Fibroblast of skin of left biceps (primary cell): ENCODE measurements at places on chromosomes 6 and 20.

DNA sequence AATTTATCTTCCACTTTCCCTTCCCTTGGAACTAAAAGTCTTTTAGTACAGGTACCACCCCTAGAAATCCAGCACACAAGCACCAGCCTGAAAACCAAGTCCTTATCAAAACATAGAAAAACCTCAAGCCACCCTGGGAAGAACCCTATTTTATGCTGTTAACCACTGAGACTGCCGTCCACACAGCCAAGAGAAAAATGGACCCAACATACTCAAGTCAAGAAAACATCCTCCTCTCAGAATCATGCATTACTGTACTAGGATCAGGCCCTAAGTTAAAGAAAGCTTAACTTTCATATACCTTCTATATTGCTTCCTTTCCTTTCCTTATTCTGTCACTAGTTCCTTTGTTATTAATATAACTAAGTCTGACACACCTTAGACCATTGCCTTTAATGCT, 16.9 kb upstream of the GOPC start:
- no peak for DNase-seq

DNA sequence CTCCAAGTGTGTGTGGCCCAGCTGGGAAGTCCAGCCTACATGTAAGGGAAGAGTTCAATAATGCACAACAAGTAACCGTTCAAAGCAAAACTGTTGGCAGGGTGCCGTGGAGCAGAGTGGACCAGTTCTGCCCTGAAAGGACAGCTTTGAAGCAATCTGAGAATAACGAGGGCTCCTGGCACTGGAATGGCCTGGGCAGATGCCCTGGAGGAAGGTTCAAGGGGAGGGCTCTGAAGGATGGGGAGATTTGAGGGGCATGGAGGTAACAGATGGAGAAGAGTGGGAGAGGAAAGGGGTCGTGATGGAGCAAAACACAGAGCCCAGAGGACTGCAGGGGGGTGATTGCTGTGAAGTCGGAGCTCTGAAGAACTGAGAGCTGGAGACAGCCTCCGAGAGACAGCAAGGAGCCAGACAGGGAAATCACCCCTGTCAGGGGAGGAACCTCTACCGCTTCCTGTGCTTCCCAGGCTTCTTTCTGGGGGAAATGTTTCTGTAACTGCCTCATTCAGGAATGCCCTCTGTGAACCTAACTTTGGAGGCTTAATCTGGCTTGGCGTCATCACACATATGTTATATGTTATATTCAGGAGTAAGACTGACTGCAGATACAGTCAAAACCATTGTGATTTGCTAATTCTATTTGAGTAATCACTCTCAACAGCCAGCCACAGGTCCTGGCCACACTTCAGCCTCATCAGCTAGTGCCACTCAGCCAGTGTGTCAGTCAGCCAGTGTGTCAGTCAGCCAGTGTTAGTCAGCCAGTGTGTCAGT, 41.2 kb downstream of the ZC3H12D start:
- peak; percentile 75 for DNase-seq

DNA sequence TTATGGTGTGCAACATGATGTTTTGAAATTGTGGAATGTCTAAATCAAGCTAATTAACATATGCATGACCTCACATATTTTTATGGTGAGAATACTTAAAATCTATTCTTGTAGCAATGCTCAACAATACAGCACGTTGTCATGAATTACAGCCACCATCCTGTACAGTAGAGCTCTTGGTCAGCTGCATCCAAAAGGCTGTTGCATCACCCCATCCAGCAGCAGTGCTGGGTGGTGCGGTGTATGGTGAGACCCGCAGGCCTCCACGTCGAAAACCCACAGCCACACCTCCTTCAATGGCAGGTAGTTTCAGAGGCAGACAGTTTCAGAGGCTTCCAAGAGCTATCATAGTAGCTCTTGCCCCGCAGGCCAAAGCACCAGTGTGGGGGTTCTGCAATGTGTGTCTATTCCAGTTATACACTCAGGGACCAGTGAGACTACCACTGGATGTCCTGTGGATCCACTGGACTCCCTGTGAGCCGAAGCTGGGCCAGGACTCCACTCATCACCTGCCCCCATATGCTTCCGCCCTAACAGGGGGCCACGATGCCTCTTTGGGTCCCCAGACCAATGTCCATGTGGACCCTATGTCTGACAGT, 23.4 kb downstream of the PACSIN1 start:
- DNase-seq: no peak

GRCh38 chr6:137349856-137350830, 131.0 kb upstream of the IFNGR1 start:
- no peak for DNase-seq

DNA sequence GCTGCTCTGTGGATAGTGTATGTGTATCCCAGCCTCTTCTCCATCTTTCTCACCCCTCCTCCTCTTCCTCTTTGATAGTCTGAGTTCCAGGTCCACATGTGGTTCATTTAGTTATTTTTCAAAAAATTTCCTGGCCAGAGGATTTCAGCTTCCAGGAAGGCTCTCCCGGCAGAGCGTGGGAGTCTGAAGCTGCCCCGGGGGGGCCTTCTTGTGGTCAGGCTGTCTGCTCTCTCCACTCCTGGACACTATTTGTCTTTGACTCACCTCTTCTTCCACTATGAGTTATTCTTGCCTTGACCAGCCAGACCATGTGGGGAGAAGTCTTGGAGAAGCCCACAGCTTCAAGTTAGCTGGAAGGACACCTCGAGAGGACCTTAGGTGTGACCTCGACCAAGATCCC, 258.8 kb downstream of the CDC5L start:
- no peak for DNase-seq

- no peak for DNase-seq
These were observed 40.1 kb downstream of the VSTM2L start for GRCh38 chr20:37943033-37943432.

DNA sequence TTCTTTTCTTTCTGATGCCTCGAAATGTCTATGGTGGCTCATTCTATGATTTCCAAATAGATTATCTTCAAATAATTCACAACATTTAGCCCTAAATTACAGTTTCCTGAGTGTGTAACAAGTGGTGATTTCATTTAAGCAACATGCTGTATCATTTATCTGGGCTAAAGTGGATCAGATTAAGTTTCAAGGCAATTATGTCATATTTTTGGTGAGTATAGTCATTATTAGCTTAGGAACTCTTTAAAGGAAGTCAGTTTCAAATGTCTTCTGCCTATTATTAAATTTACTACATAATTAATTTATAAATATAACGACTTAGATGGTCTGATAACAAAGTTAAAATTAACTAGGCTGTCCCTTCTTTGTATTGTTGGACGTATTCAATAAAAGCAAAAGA, 847.9 kb upstream of the FLRT3 start:
- no peak for DNase-seq

- no peak for DNase-seq
These were observed 32.3 kb downstream of the UST start for GRCh38 chr6:148779142-148779562.

- no peak for DNase-seq
These were observed 17.9 kb upstream of the CST3 start for GRCh38 chr20:23655491-23656211.

DNA sequence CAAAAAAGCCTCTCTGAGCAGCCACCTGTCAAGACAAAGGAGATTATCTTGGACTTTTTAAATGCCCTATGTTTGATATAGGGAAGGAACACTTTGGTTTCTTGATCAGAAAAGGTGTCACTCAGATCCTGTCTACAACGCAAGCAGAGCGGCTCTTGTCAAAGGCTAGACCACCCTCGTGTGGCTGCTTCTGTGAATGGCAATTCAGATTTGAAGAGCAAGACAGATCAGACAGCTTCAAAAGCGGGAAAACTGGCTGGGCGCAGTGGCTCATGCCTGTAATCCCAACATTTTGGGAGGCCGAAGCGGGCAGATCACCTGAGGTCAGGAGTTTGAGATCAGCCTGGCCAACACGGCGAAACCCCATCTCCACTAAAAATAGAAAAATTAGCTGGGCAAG, 10.1 kb upstream of the NXT1 start:
- no peak for DNase-seq

GRCh38 chr6:32945108-32945760, 4.4 kb upstream of the HLA-DMB start:
- DNase-seq: no peak

DNA sequence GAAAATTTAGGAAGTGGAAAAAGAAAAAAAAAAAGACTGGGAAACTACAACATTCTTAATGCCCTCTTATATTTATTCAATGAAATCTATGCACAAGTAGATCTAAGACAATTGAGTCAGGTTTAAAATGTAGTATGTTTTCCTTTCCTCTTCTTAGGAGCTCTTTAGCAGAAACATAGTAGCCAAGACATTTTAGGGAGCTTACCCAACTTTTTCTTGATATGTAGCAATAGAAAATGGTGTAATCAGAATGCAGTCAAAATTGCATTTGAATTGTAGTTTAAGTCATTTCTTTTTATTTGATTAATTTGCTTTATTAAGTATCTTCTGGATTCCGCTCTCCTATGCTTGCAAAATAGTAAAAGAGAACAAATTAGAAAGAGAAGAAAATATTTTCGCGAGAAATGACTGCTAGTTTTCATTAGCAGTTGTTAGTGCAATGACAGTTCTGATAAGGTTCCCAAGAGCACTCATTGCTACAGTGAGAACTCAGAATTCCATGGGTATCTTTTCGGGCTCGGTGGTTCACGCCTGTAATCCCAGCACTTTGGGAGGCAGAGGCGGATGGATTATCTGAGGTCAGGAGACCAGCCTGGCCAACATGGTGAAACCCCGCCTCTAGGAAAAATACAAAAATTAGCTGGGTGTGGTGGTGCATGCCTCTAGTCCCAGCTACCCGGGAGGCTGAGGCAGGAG, 52.2 kb downstream of the JARID2 start:
- DNase-seq: no peak

DNA sequence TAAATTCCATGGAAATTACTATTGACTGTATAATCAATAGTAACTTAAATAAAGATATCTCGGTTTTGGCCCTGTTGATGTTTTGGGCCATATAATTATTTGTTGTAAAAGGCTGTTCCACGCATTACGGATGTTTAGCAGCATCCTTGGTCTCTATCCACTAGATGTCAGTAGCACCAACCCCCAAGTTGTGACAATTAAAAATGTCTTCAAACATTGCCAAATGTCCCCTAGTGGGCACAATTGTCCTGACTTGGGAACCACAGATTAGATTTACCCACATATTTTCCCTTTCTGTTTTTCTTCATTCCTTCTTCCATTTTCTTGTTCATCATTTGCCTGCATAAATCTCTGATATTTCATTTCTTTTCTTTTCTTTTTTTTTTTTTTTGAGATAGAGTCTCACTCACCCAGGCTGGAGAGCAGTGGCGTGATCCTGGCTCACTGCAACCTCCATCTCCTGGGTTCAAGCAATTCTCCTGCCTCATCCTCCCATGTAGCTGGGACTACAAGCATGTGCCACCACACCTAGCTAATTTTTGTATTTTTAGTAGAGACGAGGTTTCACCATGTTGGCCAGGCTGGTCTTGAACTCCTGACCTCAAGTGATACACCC, 13.6 kb upstream of the WFDC8 start:
- DNase-seq: peak; percentile 9

DNA sequence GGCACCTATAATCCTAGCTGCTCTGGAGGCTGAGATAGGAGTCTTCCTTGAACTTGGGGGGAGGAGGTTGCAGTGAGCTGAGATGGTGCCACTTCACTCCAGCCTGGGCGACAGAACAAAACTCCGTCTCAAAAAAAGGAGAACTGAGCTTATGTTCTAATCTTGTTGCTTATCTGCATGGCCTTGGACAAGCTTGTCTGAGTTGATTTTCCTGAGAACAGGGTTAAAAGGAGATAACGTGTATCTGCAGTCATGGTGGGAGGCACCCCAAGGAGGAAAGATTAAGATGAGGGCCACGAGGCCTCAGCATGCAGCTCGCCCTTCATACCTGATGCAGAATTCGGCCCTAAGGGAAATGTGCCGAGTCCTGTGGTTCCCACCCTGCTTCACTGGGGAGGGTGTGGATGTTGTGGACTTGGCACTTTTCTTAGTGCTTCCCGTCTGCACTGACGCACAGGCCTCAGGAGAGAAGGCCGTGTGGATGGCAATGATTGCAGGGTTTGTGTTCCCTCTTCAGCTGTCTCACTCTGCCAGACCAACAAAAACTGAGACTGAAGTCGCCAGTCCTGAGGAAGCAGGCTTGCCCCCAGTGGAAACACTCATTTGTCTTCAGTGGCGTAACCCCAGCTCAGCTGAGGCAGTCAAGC, 56.3 kb downstream of the EZR start:
- DNase-seq: no peak

GRCh38 chr20:6355754-6356451, 233.1 kb upstream of the FERMT1 start:
- no peak for DNase-seq

DNA sequence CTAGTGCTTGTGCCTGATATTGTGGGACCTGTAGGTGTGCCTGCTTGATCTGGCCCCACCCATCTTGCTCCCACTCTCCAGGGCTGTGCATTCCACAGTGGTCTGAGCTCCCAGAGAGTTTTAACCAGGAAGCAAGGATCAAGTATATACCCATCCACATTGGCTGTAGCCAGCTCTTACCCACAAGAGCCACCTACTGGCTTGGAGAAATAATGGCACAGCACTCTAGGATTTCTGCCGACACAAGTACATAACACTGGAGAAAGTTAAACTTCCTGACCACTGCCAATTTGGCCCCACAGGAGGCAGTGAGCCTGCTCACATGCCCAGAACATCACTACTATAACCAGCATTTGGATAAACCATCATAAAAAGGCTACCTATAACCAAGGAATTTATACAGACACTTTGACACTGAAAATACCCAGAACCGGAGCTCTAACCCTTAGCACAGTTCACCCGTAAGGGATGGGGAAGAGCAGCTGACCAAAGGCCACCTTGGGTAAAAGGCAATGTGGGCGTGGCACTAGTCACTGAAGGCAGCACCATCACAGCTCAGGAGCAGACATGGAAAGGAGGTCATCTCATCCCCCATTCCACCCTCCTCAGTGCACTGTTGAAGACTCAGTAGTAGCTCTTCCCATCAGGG, 440.4 kb downstream of the BTBD3 start:
- no peak for DNase-seq

GRCh38 chr6:142154336-142154735, 7.3 kb downstream of the VTA1 start:
- no peak for DNase-seq

DNA sequence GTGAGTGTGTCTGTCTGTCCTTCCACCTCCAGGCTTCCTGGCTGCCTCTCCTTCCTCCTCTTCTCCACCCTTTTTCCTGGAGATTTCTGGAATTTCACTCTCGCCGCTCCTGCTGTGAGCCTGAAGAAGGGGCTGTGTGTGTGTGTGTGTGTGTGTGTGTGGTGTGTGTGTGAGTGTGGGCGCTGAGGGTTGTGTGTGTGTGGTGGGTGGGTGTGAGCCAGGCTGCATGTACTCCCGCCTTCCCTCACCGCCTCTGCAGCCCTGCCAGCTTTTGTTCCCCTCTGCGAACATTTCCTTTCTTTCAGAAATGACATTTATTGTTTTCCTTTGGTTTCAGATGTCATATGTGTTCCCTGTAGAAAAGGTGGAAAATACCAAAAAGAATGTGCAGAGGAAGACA, 76.0 kb downstream of the SRC start:
- DNase-seq: no peak

GRCh38 chr20:50208085-50208491, 17.5 kb downstream of the CEBPB start:
- no peak for DNase-seq

DNA sequence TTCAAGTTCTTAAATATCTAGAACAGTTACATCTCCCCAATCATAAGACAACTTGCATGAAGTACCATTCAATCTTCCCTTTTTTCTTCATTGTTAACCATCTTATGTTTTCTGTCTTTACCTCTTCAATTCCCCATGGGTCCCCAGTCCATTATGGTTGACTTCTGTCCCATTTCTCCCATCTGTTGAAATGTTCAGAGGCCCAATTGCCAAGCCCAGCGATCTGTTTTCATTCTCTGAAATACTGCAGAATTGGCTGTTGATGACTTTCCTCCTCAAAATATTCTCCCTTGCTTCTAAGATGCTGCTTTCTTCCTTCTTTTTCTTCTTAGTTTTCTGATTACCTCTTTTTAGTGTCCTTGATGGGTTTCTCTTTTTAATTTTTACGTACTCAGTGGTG, 26.0 kb downstream of the DSTN start:
- no peak for DNase-seq
